ENCODE measurements at places on chromosomes 2 and 18.
A peak's percentile ranks its signal among the peaks of the same experiment; 100 is the strongest.

- peak; percentile 67 for DNase-seq
Observed at GRCh38 chr2:219430633-219431615, 3.7 kb upstream of the SPEG start.

GRCh38 chr2:235098736-235099494 is 147.1 kb downstream of the SH3BP4 start:
- DNase-seq: peak; percentile 46

DNA sequence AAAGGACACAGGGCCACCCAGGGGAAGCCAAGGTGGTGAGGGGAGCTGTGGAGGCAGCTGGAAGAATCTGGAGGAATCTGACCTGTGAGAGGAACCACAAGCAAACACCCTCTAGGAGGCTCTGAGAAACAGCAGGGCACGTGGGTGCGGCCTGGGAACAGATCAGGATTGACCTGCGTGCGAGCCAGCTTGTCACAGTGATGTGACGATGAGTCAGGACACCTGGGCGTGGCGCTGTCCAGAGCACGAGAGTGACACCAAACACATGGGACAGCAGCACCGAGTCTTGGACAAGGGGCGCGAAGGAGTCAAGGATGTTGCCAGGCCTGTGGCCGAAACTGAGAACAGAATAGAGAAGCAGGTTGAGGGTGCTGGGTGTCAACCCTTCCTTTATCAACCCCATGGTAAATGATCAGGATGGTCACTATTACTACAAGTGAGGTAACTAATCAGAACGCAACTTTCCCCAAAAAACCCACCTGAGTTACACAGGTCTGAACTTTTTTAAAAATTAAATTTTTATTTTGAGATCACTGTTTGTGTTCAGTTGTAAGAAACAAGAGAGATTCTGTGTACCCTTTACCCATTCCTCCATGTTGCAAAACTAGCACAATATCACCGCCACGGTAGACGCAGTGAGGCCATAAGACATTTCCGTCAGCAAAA is 637 bp upstream of the SFT2D3 start:
- DNase-seq: peak; percentile 19

GRCh38 chr2:24421668-24422067 is 61.3 kb upstream of the ITSN2 start:
- peak; percentile 53 for DNase-seq

- DNase-seq: no peak
Observed at GRCh38 chr2:38244301-38244700, 132.8 kb downstream of the ATL2 start.

DNA sequence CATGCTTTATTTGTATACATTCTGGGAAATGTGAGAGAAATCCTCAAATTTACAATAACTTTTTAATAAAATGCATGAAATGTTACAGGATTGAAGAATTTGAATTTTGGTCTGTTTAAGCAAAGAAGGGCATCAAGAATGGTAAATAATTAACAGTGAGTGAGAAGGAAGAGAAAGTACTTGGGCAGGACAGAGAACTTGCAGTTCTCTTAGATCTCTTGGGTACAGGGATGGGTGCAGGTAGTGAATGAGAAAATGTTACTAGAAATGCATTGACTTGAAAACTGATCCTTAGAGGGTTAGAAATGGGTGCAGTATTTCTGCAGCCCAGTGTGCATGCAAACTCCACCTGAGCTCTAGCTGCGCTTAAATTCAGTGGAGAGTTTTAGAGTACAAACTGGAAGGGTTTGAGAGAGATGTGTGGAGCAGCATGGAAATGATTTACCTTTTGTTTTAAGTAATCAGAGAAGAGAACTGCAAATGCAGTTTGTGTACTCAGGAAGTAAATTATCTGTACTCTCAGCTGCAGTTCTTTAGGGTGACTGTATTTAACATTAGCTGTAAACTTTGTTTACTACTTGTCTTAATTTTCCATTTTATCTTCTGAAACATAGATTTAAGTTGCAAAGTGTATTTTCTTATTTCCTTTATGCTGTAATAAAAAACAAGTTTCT is 51.0 kb upstream of the RAB27B start:
- DNase-seq: no peak

DNA sequence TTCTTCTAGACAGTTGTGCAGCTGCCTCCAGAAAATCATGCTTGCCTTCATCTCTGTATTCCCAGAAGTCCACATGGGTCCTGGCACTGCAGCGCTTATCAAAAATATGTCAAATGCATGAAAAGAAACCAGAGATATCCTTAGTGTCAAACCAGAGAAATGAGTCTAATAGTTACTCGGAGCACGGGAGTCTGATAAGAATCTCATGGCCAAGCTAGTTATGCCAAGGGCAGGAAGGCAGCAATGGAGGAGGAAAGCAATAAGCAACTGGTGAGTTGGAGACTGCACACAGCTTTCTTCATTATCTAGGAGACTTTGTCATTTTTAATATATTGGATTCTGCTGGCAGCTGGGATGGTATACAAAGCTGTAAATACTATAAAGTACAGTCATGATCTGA is 38.6 kb downstream of the TRIB2 start:
- DNase-seq: no peak

- DNase-seq: no peak
Observed at GRCh38 chr2:17270894-17271293, 247.3 kb downstream of the RAD51AP2 start.

- no peak for DNase-seq
Observed at GRCh38 chr2:136254681-136255080, 136.7 kb upstream of the CXCR4 start.

Data from fibroblast of skin of back (primary cell).